Right lobe of liver (tissue), 6 donors: ENCODE measurements at places on chromosomes 13 and 19.

GRCh38 chr19:12090807-12091206, 26.3 kb downstream of the ZNF844 start:
- peak; percentile 44 for DNase-seq

DNA sequence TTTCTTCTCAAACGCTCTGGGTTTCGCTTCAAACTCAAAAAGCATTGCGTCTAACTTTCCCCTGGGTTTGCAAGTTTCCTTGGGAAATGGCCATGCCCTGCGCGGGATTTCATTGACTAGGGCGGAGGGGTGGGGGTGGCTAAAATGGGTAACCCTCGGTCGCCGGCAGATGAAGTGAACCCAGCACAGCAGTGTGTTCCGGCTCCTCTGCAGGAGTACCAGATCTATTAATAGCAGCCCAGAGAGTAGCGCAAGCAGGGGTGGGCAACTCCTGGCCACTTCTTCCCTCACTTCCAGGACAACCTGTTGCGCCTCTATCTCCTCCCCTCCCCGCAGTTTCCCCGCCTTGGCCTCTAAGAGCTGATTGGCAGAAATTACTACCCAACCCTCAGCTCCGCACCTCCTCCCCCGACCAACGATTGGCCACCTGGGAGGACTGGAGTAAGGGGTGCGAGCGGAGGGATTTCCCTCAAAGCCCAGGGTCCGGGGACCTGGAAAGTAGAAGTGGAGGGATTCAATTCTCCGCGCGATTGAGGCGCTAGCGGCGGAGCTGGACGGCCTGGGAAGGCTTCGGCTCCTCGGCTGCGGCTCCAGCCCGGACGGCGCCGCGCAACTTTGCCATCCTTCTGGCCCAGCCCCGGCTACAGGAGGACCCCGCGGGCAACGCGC, at the start of gene FREM2:
Gene FREM2 (plus strand): TSS at position 501 of the 669 bp plus-strand sequence. CDS start 268 bp downstream, outside the sequence.
- DNase-seq, result peak; percentile 64

- DNase-seq, result no peak
Observed at GRCh38 chr13:45799451-45799850, 52.1 kb downstream of the SIAH3 start.

GRCh38 chr13:99228737-99229691, 28.4 kb downstream of the UBAC2 start:
- no peak for DNase-seq

GRCh38 chr19:45451131-45451849, 16.5 kb upstream of the FOSB start:
- no peak for DNase-seq

DNA sequence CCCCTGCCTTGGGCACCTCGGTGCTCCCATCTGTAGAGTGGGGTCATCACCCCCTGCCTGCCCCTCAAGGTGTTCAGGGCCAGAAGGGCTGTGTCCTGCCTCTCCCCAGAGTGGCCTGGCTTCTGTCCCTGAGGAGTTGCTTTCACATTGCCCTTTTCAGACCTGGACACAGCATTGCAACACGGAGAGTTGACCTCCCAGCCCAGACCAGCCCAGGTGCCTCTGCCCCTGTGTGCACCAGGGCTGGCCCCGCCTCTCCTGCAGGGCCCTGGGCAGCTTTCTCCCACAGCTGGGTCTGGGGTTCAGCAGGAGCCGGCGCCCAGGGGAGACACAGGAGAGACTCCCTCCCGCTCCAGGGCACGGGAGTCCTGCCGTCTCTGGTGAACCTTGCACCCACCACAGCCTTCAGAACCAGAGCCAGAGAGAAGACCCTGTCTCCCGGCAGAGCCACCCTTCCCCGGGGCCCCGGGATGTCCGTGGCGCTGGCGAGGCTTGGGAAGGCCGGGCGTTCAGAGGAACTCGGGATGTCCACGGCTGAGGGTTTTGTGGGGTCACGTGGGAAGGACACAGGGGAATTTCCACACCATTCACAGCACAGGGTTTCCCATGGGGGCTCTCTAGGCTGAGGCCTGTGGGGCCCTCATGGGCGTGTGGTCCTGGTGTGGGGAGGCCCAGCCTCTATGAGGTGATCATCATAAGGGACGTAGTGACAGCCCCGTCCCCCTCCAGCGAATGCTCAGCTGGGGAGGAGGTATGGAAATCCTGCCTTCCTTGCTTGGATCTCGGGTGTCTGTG, 23.2 kb downstream of the C13orf46 start:
- peak; percentile 93 for DNase-seq
